ENCODE measurements at places on chromosomes 5 and 9.

DNA sequence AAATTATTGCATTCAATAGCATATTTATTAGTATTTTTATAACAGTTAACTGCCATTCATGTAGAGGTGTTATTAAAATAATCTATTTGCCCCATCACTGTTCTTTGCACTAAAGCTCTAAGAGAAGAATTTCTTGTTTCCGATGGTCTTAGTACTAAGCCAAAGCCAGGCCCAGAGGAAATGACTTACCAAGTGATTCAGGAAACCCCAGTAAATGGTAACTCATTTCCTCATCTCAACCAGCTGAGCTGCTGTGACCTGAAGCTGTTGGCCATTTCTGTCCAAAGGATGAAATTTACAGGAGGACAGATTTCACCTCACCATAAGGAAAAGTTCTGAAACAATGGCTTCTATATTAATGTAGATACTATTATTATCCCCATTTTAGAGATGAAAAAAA, 117.0 kb downstream of the PIK3R1 start:
- no peak for DNase-seq

- no peak for DNase-seq
Observed at GRCh38 chr5:99815-100214, 7.8 kb downstream of the PLEKHG4B start.

DNA sequence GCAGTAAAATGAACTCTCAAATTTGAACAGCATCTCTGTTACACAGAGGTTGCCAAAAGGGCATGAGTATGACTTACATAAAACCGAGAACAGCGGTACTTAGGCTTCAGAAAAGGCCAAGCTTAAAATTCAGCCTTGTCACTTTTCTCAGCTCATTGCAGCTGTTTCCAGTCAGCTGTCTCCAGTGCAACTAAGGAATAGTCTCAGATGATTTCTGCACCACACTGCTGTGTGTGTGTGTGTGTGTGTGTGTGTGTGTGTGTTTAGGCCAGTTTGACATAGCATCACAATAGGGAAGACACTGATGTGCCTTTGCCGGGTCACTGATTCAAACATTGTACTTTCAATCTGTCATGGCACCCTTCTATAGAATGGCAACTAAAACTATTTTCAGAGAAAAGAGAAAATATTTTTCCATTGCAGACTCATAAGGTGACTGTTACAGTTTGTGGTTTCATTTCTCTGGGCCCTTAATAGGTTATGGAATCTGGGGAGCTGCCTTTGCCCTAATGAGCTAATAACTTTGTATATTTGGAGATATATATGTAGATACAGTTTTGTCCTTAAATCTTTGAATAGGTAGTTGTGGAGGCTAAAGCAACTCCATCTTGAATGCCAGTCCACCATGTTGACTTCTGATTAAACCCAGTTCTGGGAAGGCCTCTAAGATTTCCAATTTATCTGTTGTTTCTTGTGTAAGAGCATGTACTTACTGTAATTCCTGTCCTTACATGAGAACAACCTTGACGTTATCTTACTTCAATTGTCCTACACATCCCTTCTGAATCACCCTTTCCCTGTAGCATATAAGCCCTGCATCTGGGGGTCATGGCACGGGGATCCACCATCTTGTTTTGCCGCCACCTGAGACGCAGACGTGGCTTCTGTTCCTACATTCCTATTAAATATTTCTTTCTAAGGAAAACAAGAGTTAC, 4.5 kb downstream of the LSM11 start:
- DNase-seq: no peak

DNA sequence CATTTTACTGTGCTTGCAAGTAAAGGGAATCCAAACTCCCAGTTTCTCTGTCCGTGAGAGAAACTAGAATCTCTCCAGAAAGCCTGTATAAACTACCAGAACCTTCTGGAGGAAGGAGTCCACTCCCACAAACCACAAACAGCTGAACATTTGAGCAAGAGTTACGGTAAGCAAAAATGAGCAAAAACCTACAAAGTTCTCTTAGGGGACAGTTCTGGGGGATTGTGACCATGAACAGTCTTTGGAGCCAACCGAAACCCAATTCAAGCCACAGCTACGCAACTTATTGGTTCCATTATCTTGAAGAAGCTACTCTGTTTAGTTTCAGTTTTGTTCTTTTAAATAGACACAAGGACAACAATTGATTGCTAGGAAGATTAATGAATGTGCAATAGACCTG, 330.6 kb downstream of the ASTN2 start:
- no peak for DNase-seq

DNA sequence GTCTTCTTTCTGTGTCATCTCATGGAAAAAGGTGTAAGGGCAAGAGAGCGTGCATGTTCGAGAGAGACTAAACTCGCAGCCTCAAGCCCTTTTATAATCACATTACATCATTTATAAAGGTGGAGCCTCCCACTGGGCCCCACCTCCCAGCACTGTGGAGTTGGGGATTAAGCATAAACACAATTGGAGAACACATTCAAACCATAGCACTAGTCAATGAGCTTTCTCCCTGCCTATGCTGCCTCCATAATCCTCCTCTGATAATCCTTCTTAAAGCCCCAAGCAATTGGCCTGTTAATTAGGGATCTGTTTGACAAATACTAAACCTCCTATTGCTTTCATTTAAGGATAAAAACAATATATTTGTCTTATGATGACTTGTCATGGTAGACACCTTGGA, 99.6 kb downstream of the NMUR2 start:
- no peak for DNase-seq

DNA sequence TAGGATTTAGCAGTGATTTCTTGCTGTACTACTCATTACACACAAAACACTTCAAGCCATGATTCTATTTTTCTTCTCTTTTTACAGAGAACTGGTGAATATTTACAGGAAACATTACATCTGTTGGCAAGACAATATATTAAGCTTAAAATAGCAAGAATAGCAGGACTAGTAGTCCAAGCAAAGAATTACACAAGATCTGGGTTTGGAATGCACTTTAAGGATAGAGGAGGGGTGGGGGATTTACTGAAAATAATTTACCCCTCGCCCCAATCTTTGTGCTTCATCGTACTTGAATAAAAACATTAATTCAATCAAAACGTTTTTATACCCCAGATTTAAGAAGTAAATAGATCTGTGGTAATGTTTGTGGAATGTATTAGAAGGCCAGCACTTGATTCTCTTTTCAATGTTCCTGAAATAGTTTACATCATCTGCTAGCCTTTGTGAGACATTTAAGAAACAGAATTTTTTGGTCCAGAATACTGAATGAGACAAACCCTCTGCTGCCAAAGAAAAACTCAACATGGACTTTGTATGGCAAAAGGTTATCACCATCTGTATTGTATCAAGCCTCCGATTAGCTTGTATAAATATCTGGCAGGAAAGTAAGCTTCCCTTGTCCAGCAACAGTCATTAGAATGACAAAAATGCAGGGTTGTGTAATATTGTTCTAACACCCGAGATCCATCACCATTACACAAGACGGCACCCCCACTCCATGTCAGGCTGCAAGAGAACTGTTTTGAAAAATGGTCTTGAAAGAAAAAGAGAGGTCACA, 23.8 kb downstream of the SVEP1 start:
- DNase-seq: no peak

DNA sequence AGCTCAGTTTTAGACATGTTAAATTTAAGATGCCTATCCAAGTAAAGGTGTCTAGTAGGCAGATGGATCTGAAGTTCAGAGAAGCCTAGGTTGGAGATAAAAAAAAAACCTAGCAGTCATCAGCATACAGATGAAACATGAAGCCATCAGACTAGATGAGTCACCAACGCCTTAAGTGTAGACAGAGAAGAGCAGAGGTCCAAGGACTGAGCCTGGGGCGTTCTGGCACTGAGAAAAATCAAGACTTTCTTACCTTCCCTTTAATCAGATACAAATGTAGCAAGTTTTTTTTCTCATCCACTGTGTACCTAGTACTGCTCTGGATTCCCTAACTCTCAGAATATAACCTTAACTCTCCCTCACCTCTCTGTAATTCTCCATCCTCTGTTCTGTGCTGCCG, 97.3 kb downstream of the SIL1 start:
- no peak for DNase-seq

- DNase-seq: no peak
Observed at GRCh38 chr5:73266925-73267765, 94.2 kb downstream of the TMEM174 start.

- no peak for DNase-seq
Observed at GRCh38 chr5:68950125-68950524, 143.7 kb upstream of the SLC30A5 start.

DNA sequence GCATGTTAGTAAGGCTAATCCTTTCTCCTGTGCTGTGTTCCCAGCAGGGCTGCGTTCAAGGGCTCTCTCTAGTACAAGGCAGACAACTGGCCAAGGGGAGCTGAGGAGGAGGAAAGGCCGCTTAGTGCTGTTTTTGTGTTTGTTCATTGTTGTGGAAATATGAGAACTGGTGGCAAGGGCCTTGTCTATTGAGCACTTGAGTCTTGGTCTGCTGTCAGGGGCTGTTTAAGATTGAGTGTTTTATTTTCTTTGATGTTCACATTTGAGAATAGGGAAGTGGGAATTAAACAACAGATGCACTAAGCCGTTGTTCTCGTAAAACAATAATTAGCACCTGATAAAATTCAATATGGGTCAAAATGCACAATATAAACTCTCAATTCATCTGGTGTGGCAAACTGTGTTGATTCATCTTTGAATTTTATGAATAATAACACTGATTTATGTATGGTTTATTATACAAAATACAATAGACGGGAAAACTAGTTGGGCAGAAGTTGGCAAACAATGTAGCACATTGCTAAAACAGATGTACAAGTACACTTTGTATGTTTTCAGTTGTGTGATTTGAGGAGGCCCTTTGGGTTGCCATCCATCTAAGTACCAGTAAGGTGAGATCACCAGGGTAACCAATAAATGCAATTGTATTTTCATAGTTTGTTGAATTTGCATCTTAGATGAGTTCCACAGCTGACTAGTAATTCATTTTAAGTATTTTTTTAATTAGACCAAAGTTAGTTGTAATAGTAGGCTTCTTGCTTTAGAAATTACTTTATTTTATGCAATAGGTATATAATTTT, 97.6 kb upstream of the GRHPR start:
- no peak for DNase-seq

- no peak for DNase-seq
Observed at GRCh38 chr5:130206686-130207085, 302.4 kb downstream of the CHSY3 start.

- no peak for DNase-seq
Observed at GRCh38 chr5:53779541-53779981, 219.1 kb downstream of the NDUFS4 start.

- no peak for DNase-seq
Observed at GRCh38 chr9:121393318-121393717, 23.3 kb upstream of the STOM start.

GRCh38 chr9:122978601-122979000, 37.8 kb downstream of the RABGAP1 start:
- no peak for DNase-seq

DNA sequence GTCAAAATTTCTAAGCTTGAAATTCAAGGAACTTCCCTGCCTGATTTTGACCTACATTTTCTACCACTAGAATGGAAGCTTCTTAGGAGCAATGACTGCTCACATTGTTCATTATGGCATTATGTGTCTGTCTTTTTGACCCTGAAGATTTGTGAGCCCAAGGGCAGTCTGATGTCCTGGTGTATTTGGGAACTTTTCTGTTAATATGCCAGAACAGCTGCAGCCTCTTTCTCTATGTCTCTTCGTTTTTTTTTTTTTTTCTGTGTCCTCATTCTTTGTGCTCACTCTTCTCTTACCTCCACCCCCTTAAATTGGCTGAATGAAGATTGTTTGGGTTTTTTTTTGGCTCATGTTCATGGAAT, 34.8 kb upstream of the TMC1 start:
- DNase-seq: no peak

GRCh38 chr9:89052470-89053097, 61.3 kb downstream of the S1PR3 start:
- DNase-seq: no peak

DNA sequence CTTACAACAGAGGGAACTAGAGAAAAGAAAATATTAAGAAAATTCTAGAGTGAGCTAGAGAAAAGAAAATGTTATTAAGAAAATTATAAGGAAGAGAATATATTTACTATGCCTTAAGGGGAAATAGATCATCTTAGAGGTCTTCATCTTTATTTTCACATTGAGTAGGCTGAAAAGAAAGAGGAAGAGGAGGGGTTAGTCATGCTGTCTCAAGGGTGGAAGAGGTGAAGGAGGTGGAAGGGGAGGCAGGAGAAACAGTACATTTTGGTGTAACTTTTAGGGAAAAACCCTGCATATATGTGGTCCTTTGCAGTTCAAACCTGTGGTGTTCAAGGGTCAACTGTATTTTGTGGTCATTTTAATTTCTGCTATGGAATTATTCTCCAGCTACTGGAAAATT, 46.6 kb downstream of the PPIP5K2 start:
- no peak for DNase-seq

DNA sequence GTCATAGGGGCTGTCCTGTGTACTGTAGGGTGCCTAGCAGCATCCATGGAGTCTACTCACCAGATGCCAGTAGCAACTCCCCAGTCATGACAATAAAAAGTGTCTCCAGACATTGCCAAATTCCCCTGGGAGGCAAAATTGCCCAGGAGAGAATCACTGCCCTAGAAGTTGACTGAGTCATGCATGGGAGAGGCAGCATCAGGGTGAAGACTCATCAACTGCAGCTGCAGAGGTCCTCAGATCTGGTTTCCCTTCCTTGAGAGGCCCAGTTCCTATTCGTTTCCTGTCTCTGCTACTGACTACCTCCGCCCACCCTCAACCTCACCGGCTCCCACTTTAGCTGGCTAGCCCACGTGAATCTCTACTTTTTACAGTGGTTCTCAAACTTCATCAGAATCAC, 88.6 kb upstream of the AGXT2 start:
- DNase-seq: no peak

- no peak for DNase-seq
Observed at GRCh38 chr5:170021506-170021905, 41.2 kb upstream of the INSYN2B start.

DNA sequence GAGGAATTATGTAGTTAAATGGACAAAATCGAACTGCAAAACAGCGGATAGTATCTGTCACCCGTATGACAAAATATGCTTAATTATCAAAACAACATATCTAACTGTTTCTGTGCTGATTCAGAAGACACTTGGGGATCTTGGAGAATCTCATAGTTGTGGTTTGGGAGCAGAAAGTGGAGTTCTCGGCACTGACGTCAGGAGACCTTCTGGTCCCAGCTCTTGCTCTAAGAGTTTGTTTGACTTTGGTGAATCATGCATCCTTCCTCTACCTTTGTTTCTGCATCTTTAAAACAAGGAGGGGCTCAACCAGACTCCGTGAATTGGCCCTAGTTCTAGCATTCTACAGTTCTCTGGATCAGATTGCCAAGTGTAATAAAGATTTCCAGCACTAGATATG, 37.0 kb upstream of the TAF1L start:
- DNase-seq: no peak

All from activated CD4-positive, alpha-beta T cell treated with anti-CD3 and anti-CD28 coated beads, Interleukin-2, amount 50 U/mL, for 24 hours (primary cell).